Stimulated activated CD4-positive, alpha-beta T cell treated with anti-CD3 and anti-CD28 coated beads, Interleukin-12 subunit alpha, Interleukin-12 subunit beta, amount 100 ng/mL, for 24 hours (primary cell): ENCODE measurements at places on chromosomes 6 and 20.

DNA sequence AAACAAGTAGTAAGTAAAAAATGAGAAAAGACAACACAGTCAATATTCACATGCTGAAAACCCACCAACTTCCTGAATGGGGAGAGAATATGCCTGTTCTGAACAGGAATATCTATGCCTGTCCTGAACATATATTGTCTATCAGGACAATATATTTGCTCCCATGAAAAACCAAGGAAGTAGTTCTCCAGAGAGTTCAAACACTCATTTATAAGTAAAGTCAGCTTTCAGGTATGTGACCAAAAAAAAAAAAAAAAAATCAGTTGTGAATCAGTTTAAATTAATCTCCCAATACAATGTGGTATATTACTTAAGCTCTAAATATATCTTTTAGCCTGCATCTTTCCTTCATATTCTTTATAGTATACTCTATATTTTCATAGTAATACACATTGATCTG, 119.5 kb downstream of the MYB start:
- no peak for DNase-seq

DNA sequence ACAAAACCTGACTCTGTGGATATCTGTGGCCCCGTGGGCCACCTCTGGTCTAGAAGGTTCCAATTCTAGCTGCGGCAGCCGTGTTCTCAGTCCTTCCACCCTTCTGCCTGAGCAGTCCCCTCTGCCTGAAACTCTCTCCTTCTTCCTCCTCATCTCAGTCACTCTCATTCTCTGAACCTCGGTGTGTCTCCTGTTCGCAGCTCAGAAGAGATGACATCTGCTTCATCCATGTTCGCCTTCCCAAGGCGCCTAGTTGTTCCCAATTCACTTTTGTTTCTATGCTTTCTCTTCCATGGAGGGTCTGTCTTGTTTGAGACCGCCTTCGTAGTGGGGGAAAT, 95.5 kb downstream of the CEBPB start:
- DNase-seq = no peak

DNA sequence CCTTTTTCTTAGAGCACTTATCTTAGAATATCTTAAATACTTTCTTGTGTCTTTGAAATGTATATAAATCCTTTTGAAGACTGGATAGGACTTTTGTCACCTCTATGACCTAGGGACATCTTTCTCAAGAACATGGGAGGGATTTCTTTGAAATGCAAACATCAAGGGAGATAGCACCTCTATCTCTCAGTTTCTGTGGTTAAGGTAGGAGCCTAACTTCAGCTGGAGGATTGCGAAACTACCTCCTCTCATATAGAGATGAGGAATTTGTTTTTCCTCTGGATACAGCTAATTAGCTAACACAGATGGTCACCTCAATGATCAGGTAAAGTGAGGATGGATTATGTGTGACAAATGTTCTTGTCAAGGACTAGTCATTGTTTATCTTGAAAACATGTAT, 631.3 kb upstream of the IMPG1 start:
- DNase-seq = no peak

GRCh38 chr6:68008445-68008844, 626.6 kb upstream of the ADGRB3 start:
- DNase-seq = no peak

GRCh38 chr20:51326201-51326819, 216.2 kb downstream of the NFATC2 start:
- peak; percentile 42 for DNase-seq

DNA sequence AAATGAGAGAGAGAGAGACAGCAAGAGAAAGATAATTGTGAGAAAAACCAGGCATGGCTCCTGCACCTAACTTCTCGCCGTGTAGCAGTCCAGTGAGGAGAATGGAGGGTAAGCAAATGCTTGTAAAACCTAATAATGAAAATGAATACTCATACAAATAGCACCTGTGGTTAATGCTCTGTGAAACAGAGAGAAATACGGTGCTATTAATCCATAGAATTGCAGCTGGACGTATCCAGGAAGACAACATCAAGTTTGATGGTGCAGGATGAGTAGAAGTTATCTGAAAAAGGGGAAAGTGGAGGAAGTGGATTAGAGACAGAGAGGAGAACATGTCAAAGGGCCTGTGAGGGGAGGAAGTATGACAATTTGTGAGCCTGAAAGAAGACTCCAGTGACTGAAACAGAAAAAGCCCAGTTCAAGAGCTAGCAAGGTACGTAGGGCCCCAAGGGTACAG, 89.4 kb upstream of the PAK5 start:
- DNase-seq = no peak

GRCh38 chr6:90537027-90537426, 49.8 kb downstream of the MAP3K7 start:
- no peak for DNase-seq

- no peak for DNase-seq
These were observed 996 bp upstream of the PRDM1 start for GRCh38 chr6:106084989-106085691.

DNA sequence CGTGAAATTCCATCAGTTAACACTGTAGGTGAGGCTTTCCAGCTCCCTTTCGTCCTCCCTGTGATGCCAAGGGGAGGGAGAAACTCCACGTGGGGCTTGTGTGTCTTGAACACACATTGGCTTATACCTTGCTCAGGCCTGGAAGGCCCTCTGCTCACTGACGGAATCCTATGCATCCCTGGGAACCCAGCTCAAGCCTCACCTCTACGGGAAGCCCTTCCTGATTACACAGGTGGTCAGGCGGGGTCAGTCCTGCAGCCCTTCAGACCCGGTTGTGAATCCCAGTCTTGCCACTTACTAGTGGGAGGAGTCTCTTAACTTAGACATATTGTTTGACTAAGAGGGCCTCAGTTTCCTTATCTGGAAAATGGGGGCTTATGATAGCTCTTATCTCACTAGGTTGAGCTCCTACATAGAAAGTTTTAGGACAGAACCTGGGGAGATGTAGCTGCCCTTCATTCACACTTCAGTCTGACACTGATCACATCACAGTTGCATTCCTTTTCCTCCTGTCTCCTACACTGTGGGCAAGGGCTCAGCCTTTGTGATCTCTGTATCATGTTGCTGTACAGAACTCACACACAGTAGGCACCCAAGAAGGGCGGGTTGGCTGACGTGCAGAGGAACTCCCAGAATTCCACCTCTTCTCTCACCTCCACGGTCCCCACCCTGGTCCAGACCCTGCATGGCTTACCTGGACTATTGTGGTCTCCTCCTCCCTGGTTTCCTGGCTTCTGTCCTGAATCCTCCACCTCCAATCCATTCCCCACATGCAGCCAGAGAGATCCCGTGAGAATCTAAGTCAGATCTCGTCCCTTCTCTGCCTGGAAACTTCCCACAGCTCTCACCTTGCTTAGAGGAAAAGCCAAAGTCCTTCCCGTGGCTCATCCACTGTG, 129.6 kb downstream of the CEBPB start:
- no peak for DNase-seq

GRCh38 chr20:35767683-35768481, 3.9 kb upstream of the PHF20 start:
- DNase-seq = peak; percentile 32

DNA sequence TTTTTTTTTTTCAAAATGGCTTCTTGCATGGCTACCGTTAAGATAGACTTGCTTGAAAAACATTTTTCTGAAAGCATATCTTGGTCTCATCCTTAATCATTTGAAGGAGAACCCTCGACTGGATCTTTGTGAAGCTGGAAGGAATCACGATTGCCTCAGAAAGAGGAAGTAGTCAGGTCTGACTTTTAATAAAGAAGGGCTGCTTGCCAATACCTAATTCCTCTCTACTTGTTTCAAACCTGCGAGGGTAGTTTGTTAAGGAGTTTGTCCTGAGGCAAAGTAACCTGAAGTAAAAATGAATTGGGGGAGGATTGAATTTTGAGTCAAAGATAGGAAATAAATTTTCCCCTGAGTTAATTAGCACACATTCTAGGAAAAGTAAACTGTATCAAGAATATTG, 288.1 kb upstream of the MAP3K7 start:
- DNase-seq = no peak

DNA sequence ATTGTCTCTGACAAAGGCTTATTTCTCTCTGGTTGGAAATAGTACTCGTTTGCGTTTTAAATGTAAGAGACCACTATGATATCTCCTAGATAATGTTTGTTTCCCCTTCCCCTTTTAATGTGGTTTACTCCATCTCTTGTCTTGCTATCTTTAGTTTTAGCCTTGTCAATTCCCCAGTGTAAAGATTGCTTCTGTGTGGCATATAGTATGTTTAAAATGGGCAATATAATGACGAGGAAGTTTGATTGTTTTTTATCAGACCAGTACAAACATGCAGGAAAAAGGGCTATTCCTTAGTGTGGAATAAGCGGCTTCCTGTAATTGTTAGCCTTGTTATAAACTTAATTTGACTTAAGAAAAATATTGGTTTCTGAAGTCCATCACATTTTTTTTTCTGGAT, 3.1 kb downstream of the QKI start:
- DNase-seq = no peak

- no peak for DNase-seq
These were observed 42.1 kb upstream of the TMEM30A start for GRCh38 chr6:75326557-75327258.

- no peak for DNase-seq
These were observed 9.8 kb upstream of the BPI start for GRCh38 chr20:38294076-38294591.

DNA sequence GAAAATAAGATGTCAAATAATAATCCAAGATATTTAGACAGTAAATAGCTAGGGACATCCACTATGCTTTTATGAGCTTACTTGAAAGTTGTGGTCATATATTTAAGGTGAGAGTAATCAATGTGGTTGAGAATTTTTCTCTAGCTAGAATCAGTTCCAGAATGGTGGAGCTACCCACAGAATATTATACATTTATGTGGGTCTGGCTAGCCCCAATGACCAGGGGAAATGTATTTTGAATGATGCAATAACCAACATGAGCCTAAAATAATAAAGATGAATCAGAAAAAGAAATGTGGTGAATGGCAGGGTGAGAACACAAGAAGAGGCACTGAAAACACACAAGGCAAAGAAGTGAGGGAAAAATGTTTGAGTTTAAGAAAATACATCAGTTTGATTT, 325.7 kb downstream of the TBC1D32 start:
- DNase-seq = no peak
